Germinal center (tissue), 1 donor: ENCODE measurements at places on chromosomes 11 and 22.

DNA sequence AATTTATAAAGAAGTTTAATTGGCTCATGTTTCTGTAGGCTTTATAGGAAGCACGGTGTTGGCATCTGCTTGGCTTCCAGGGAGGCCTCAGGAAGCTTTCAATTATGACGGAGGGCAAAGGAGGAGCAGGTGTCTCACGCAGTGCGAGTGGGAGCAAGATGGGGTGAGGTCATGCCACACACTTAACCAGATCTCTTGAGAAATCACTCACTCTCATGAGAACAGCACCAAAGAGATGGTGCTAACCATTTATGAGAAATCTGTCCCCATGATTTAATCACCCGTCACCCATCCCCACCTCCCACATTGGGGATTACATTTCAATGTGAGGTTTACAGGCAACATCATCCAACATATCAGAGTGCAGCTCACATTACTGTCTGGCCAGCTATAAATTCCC, 103.5 kb downstream of the ARHGAP8 start:
- DNase-seq: no peak

GRCh38 chr11:45395947-45396346, 109.8 kb upstream of the SYT13 start:
- no peak for DNase-seq

GRCh38 chr11:45396394-45396793, 110.3 kb upstream of the SYT13 start:
- no peak for DNase-seq

DNA sequence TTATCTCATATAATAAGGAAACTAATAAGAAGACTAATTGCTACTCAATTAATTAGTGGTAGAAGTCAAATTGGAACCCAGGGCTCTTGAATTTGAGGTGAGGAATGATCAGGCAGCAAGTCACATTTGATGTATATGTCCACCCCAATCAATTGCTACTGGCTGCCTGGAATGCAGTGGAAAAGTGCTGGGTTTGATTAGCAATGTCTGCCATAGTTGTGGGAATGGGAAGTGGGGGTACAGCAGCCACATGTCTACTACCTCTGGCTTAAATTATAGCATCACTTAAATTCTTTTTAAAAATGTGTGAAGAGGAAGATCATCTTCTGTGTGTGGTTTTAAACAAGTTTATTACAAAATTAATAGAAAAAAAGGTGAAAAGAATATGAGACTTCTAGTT, 50.8 kb upstream of the NAV2 start:
- DNase-seq: no peak

GRCh38 chr11:71542879-71543777, 5.1 kb upstream of the KRTAP5-9 start:
- DNase-seq: no peak

DNA sequence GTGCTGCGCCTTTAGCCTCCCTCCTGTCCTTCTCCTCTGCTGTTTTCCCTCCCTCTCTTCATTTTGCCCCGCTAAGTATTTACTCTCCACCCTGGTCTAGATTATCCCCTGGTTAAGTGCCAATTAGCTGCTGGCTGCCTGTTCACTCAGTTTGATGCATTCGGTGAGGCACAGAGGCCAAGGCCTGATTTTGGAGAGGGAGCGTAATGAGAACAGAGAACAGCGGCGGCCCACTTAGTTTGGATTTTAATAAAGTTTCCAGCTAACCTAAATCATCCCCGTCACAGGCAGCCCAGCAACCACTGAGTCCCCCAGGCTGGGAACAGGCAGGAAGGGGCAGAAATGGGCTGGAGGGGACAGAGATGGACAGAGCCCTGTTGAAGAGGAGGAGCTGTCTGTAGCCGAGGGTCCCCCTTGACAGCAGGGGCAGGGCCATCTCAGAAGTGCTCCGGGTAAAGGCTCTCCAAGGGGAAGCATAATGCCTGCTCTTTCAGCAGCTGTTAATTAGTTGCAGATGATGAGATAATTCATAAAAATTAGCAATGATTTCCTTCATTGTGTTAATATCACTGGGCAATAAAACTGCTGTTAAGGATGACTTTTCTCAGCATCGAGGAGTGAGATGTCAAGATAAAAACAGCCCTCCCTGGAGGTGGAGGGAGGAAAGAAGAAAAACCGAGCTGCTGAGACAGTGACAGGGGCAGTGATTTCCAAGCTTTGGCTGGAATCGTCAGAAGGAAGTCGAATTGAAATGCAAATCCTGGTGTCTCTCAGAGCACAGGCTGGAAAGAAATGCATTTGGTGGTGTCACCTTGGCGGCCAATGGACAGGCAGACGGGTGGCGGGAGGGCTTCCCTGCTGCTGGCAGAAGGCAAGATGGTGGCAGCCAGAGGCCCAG, 170.1 kb downstream of the GRIK4 start:
- no peak for DNase-seq

DNA sequence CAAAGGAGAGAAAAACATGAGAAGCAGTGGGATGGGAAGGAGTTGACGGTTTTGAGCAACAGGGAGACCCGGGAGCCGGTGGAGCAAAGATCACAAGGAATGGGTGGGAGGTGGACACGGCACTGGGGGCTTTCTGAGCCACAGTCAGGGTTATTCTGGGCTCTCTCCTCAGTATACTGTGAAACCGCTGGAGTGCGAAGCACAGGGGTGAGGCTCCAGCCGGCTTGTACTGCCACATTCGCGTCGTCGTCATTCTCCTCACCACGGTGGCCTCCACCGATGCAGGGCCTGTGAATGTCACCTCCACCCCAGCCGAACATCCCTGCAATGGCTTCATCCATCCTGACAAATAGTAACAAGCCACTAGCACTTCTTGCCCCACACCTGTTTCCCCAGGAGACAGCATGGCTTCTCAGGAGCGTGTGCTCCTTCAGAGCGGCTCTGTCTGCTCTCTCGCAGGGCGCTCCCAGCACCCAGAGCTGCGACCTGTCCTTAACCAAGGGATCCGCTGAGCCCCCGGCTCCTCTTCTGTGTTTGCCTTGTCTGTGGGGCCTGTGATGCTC, 1165.3 kb downstream of the TBC1D22A start:
- no peak for DNase-seq
